CD4-positive, alpha-beta memory T cell (primary cell): ENCODE measurements at places on chromosomes 3 and 15.

DNA sequence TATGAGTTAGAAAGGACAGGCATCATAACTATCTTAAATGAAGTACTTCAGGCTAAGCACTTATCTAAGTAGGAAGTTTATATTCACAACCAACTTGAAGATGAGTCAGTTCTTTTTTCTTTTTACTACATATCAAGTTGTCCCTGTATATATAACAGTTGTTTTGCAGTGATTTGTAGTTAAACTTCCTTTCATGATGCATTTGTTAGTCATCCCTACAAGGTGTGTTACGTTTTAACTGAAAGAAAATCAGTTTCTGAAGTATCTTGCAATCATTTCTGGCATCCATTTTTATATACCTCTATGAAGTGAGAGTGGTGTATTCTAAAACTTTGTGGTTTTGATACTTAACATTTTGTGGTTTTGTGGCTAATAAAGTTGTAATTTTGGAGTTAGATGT is 46.1 kb downstream of the ZFAND6 start:
- no peak for DNase-seq

DNA sequence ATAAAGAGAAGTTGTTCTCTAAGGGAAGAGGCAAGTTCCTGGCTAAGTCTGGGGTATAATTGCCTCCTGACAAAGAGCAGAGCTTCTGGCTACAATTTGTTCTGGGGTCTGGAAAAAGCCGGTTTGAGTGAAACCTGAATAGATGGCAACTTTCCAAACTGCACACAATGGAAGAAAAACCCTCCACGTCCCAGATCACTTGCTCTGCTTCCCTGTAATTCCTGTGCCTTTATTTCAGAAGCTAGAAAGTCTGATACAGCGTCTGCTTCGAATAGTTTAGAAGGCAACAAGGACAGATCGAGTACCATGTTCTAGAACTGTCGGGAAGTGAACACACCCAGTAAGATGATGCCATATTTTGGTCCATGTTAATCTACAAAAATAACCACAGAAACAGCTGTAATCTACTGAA is 1.6 kb upstream of the WDR82 start:
- DNase-seq: no peak

GRCh38 chr3:191301017-191301416 is 28.2 kb upstream of the CCDC50 start:
- no peak for DNase-seq

DNA sequence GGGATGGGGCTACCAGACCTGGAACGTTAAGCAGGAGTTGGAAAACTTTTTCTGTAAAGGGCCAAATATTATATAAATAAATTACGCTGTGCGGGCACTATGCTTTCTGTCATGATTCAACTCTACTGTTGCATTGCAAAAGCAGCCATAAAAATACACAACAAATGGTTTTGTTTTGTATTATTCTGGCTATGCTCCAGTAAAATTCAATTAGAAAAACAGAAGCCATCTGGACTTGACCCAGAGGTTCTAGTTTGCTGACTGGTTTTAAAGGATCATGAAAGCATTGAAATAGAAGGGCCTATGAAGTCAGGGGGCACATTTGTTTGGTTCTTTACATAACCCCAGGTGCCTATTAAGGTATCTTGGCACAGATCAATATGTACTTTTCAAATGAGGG is 647.4 kb upstream of the LMCD1 start:
- DNase-seq: no peak
